ENCODE measurements at places on chromosomes 3 and 15.

GRCh38 chr3:71228156-71228866 lies 355.2 kb downstream of the FOXP1 start:
- no peak for DNase-seq

DNA sequence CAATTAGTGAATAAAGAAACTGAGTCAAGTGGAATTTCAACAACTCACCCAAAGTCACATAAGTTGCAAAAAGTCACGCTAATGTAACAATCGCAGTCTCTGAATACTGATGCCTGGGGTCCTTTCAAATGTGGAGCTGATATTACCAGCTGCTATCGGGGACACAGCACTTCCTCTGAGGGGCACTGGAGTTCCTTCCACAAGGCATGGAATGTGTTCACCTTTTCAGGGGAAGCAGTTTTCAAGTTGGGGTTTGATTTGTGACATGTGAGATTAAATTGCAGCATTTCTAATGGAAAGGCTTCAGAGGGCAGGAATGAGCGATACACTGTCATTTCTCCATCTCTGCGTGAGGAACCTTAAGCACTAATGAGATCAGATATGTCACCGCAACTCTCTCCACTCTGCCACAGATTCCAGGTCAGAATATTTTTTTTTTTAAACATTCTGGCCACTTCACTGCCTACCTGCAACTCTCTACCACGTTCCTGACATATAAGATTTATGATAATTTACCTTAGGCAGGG lies 807.2 kb upstream of the CFAP20DC start:
- DNase-seq = no peak

- peak; percentile 42 for DNase-seq
Measured at GRCh38 chr15:37034835-37035748, 65.3 kb downstream of the MEIS2 start.

GRCh38 chr3:120425572-120426250 lies 25.1 kb downstream of the FSTL1 start:
- peak; percentile 88 for DNase-seq

GRCh38 chr3:53728606-53729005 lies 117.6 kb downstream of the CHDH start:
- peak; percentile 9 for DNase-seq

- DNase-seq = peak; percentile 74
Measured at GRCh38 chr3:98777801-98778220, 14.7 kb downstream of the ST3GAL6 start.

GRCh38 chr3:147119346-147119745 lies 287.0 kb downstream of the ZIC4 start:
- DNase-seq = no peak

GRCh38 chr15:29825227-29825626 lies 3.0 kb upstream of the TJP1 start:
- DNase-seq = no peak

GRCh38 chr15:69126054-69126469 lies 34.4 kb upstream of the GLCE start:
- DNase-seq = peak; percentile 27

DNA sequence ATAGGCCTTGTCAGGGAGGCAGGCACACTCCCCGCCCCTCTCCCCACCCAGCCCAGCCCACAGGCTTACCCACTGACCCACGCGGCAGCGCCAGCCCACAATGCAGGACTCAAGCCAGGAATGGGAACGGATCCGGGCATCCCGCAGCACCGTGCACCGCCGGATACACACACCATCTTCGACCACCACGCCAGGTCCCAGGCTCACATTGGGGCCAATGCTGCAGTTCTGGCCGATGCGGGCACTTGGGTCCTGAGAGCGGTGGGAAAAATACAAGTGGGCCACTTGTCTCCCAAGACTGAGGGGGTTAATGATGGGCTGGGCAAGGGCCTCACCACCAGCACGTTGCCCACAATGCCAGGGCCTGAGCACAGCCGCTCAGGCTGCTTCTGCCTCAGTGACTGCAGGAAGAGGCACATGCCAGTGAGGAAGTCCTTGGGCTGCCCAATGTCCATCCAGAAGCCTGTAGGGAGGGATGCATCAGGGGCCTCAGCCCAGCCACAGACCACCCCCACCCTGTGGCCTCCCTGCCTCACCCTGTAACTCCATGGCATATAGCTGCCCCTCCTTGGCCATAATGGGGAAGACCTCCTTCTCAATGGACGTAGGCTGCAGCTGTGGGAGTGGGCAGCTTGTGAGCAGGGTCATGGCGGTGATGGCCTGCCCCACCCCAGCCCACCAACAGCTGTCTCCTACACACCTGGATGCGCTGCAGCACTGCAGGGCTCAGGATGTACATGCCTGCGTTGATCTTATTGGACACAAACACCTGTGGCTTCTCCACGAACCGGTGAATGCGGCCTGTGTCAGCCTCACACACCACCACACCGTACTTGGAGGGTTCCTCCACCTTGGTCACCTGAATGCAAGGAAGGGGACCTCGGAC lies 1.6 kb downstream of the GMPPB start:
- no peak for DNase-seq

- peak; percentile 32 for DNase-seq
Measured at GRCh38 chr3:106025151-106025722, 156.4 kb upstream of the CBLB start.

GRCh38 chr15:56207711-56208110 lies 36.0 kb downstream of the RFX7 start:
- no peak for DNase-seq

GRCh38 chr15:49110158-49110944 lies 45.0 kb downstream of the COPS2 start:
- DNase-seq = no peak

DNA sequence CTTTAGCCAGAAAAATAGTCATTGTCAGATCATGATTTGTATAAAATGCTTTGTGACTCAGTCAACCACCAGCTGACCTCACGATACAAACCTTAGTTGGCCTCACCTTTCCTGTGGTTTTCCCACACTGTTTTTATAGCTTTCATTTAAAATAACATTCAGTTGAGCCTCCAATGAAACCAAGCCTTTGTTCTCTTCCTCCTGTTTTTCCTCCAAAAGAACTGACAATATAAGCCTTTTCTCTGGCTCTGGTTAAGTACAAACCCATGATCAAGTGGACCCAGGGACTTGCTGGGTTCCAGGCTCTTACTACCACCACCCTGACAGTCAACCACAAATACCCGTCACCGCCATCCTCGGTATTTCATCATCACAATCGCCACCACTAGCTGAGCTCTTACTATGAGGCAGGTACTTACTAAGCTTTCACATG lies 81.7 kb downstream of the TAMM41 start:
- peak; percentile 82 for DNase-seq

DNA sequence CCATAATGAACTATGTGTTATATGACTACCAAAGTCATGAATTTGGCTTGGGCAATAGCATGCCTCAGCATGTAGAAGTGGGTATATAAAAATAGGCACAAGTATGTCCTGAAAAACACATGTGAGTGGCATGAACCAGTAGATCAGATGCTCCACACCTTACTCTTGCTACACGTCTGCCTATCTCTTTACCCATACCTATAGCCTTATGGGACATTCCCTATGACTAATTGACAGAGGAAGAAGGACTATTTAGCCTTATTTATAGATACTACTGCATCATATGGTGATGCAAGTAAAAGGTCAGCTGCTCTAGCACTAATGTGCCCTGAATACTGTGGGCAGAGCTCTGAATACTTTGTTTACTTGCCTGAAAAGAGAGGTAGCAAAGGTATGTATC lies 81.0 kb upstream of the ZPLD1 start:
- no peak for DNase-seq

DNA sequence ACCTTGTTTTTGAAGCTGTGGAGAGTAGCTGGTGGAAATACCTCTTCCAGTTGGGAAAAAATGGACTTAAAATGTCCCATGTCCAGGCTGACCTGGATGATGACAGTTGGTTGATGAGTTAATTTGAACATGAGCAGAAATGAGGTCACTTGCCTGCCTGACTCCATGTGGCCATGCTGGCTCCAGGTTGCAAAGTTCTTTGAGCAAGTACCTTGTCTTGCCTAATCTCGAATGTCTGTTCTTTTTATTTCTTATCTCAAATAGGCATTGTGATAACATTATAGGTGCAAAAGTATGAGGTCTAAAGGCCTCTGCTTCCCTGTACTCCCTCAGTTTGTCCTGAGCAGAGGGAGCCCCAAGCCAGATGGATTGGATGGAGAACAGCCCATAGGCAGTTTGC lies 9.0 kb downstream of the MAPKBP1 start:
- no peak for DNase-seq

GRCh38 chr3:143847787-143848631 lies at the start of gene SLC9A9:
SLC9A9 (minus strand) TSS chr3:143848468; CDS start chr3:143848322, 146 bp downstream.
- DNase-seq = peak; percentile 89

Measured in GM23248 (cell line).